ENCODE measurements at places on chromosomes 2 and 18. TPM values are rescaled to one million over a fixed set of nuclear protein-coding genes. Genes with fewer than 3 reads are reported as not detected.

DNA sequence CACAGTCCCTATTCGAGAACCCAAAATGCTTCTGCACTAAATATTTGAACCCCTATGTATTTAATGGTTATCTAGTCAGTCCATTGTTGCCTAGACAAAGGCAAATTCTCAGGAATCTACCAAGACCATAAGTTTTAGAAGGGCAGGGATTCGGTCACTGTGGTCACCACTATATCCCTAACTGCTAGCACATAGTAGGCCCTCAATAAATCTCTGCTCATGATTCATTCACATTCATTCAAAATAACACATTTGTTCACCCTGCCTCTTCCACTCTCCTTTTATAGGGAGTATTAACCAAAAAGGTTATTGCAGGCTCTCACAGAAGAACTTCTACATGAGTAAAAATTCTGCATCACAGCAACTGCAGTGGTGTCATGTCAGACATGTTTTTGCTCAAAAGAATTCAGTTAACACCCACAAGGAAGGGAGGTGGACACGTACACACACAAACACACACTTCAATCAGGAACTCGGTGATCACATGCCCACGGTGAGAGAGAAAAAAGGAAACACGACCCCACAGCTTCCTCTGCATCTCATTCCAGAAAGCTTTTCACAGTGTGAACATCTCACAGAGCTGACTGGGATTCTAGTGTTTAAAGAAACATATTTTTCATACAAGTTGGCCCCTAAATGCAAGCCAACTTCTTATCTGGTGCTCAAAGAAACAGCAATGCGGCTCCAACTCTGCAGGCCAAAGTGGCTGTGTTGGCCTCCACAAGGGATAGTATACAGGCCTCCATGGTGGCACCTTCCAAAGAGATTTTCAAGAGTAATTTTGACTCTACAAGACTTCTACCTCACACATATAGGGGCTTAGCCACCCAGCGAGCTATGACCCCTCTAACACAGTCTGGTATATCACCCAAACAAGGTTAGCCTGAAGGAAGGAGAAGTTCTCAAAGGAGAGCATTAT, 98.0 kb downstream of the ANKRD44 start:
- no peaks in the 10 kb centered on the region for H3K27me3 ChIP-seq
- H3K36me3 ChIP-seq = no peaks in the 10 kb centered on the region
- H3K4me3 ChIP-seq = no peak overlapping the region
- H3K27ac ChIP-seq = no peak overlapping the region

GRCh38 chr2:121335294-121336290, 50.6 kb upstream of the TFCP2L1 start:
- H3K27me3 ChIP-seq = no peaks in the 10 kb centered on the region
- H3K4me3 ChIP-seq = no peak overlapping the region
- H3K36me3 ChIP-seq = peaks cover 11% of the 10 kb centered on the region
- H3K27ac ChIP-seq = peak overlapping the region; percentile 26

DNA sequence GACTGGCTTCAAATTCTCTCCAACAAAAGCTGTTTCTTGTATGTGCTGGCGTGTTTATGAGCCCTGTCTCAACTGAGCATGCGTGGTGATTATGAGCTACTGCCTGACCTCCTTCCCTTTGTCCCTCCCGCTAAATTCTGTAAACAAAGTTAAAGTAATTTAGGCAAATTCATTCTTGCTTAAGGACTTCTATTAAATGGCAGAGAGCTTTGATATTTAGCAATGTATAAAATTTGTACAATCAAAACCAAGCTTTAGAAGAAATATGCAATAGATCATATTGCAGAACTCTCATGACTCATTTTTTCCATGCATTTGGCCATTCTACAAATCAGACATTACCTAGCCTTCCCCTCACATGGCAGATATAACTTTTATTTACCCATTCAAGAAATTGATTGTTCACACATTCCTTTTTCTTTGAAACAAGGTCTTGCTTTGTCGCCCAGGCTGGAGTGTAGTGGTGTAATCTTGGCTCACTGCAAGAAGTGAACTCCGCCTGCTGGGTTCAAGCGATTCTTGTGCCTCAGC, 18.2 kb downstream of the IGFBP2 start:
- H3K27me3 ChIP-seq = no peaks in the 10 kb centered on the region
- H3K36me3 ChIP-seq = peaks cover 23% of the 10 kb centered on the region
- no peak for DNase-seq
- H3K4me1 ChIP-seq = peaks cover 51% of the 10 kb centered on the region
- H3K27ac ChIP-seq = peak overlapping the region; percentile 30

- peaks cover 15% of the 10 kb centered on the region for H3K4me1 ChIP-seq
- H3K27me3 ChIP-seq = no peaks in the 10 kb centered on the region
- H3K27ac ChIP-seq = no peak overlapping the region
- no peaks in the 10 kb centered on the region for H3K36me3 ChIP-seq
Observed at GRCh38 chr2:67616749-67617148, 219.6 kb downstream of the ETAA1 start.

The CGREF1 gene
- total RNA-seq = 1.8 TPM

All from type B pancreatic cell (in vitro differentiated cells).